ENCODE measurements at places on chromosomes 13 and 19.

- peak; percentile 62 for DNase-seq
Measured at GRCh38 chr13:30257468-30258099, 49.8 kb downstream of the KATNAL1 start.

GRCh38 chr13:109809216-109809932, 23.0 kb upstream of the IRS2 start:
- DNase-seq, result no peak

DNA sequence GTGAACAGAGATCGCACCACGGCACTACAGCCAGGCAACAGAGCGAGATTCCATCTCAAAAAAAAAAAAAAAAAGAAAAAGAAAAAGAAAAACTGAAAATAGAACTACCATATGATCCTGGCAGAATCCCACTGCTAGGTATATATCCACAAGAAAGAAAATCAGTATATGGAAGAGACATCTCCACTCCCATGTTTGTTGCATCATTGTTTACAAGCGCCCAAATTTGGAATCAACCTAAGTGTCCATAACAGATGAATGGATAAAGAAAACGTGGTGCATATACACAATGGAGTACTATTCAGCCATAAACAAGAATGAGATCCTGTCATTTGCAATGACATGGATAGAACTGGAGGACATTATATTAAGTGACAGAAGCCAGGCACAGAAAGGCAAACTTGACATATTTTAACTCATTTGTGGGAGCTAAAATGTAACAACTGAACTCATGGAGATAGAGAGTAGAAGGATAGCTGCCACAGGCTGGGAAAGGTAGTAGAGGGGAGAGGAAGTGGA, 26.1 kb downstream of the DYRK1B start:
- DNase-seq, result no peak

DNA sequence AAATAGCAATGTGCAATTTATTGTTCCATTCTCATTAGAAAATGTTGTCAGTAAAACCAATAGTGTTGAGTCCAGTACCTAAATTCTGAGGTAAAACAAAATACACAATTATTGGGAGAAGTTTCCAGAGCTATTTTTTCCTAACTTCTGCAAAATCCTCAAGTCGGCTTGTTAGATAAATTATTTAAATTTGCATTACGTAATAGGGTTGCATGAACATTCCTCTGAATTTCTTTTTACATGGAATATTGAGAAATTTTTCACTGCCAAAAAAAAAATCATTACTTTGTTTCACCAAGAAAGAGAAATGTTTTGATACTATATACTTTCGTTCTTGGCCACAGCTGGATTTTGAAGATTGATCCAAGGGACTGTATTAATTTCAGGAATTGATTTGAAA, 1.5 kb downstream of the ZNF507 start:
- no peak for DNase-seq

DNA sequence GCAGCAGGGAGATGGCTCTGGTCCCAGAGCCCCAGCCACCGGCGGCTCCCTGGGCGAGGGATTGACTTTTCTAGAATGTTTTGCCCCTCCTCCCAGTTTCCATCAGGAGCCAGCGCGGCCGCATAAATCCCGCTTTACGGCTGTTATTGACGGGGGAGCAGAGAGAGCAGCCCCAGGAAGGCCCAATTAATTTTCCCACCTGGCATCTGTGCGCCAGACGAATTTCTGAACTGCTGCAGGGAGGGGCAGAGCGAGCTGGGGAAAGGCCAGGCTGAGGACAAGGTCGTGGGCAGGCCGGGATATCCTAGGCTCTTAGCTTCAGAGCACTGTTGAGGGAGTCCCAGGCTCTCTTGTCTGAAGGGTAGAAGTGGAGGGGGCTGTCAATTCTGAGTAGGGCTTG, 24.7 kb downstream of the ZNRF4 start:
- DNase-seq, result no peak

DNA sequence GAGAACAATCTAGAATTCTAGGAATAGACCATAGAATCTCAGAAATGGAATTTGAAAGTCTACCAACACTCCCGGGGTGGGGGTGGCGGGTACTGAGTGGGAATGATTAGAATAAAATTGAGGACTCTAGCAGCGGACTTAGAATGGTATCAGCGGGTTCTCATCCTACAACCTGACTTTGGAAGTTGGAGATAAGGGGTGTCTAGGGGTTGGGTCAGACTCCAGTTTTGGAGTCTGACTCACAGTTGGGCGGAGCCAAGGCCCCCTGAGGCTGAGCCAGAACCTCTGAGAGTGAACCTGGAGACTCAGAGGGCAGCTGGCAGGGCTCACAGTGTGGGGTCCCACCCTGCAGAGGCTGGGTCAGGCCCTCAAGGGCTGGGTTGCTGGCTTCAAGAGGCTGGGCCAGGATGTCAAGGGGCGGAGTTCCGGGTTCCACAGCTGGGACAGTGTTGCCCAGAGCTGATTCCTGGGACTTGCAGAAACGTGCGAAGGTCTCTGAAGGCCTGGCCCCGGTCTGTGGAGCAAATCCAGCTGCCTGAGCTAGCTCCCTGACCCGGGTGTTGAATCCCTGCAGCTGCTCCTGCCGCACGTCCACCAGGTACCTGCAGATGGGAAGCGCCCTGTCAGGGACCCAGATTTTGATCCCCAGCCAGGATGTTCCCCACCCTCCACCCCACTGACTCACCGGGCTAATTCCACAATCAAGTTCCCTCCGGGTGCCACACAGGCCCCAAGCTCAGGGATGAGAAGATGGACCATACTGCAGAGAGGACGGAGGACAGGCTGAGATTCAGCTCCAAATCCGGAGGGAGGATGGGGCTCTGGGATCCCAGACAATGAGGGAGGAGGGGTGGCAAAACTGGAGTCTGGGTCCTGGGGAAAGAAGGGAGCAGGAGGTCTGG, 1.6 kb upstream of the TNNI3 start:
- DNase-seq, result no peak

GRCh38 chr19:30330266-30330665, 41.9 kb upstream of the ZNF536 start:
- DNase-seq, result no peak

DNA sequence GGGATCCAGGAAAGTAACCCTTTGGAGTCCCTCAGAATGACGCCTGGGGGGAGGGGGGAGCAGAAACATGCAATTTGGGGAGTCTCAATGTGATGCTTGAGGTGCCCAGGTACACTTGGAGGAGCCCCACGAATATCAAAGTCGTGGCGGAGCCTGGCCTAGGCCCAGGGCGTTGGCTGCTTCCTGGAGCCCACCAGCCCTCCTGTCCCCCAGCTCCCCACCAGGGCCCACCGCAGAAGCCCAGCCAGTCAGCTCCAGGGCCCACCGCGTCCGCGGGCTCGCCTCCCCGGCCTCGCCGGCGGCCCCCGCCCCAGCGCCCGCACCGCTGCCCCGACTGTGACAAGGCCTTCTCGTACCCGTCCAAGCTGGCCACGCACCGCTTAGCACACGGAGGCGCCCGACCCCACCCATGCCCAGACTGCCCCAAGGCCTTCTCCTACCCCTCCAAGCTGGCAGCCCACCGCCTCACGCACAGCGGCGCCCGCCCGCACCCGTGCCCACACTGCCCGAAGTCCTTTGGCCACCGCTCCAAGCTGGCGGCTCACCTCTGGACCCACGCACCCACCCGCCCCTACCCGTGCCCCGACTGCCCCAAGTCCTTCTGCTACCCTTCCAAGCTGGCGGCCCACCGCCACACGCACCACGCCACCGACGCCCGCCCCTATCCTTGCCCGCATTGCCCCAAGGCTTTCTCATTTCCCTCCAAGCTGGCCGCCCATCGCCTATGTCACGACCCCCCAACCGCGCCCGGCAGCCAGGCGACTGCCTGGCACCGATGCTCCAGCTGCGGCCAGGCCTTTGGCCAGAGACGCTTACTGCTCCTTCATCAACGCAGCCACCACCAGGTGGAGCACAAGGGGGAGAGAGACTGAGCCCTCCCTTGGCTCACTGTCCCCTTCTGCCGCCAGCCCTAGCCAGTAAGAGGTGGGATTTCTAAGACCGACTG, 2.1 kb downstream of the ZNF575 start:
- DNase-seq, result peak; percentile 74

- no peak for DNase-seq
Measured at GRCh38 chr19:18377026-18377425, 8.9 kb upstream of the GDF15 start.

- DNase-seq, result no peak
Measured at GRCh38 chr19:53007200-53007599, 6.5 kb upstream of the ERVV-1 start.

- DNase-seq, result no peak
Measured at GRCh38 chr19:6754136-6754535, 13.1 kb downstream of the SH2D3A start.

DNA sequence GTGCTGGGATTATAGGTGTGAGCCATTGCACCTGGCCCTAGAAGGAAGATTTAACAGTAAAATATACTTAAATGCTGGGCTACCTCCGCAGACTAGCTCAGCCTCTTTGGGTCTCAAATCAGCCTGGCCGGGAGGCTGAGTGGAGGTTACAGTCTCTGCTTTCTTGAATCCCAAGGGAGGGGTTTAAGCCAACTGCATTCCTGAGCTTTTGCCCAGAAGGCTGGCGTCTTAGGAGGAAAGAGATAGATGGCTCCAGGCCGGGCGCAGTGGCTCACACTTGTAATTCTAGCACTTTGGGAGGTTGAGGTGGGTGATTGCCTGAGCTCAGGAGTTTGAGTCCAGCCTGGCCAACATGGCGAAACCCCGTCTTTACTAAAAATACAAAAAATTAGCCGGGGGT, 623 bp upstream of the C5AR1 start:
- DNase-seq, result no peak

- peak; percentile 87 for DNase-seq
Measured at GRCh38 chr19:52922841-52923777, at the start of gene ZNF888. TSS of gene ZNF888 (minus strand) at chr19:52923428. CDS start at chr19:52917873, 5,555 bp downstream.

DNA sequence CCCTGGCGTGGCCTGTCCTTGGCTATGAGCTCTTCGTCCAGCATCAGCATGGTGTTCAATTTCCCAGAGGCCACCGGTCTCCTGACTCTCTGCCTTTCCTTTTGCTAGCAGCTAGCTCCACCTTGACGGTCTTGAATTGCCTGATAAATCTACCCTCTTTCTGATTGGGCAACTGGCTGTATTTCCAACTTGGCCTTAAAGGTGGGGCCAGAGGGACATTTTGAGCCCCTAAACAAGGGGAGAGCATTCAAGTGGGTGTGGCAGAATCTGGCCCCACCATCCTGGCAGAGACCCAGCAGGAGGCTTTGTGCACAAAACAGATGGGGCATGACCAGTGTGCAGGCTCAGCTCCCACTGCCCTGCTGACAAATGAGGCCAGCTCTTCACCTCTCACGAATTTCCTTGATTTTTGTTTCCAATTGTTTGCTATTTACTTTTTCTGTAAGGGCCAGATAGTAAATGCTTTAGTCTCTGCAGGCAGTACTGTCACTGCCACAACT, 148.9 kb upstream of the VSTM2B start:
- DNase-seq, result no peak

- no peak for DNase-seq
Measured at GRCh38 chr19:3381701-3382372, 15.5 kb downstream of the NFIC start.

DNA sequence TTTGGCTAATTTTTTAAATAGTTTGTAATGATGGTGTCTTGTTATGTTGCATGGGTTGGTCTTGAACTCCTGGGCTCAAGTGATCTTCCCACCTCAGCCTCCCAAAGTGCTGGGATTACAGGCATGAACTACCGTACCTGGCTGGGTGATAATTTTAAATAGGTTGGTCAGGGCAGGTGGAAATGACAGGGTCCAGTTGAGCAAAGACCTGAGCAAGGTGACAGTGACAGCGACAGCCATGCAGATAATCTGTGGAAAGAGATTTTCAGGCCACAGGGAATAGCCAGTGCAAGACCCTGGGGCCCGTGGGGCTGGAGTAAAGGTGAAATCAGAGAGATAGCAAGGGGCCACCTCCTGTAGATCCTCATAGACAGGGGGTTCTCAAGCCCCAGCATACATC, 3.5 kb downstream of the SPACA6 start:
- DNase-seq, result no peak

- peak; percentile 72 for DNase-seq
Measured at GRCh38 chr19:9075064-9075949, 11.6 kb upstream of the OR1M1 start.

DNA sequence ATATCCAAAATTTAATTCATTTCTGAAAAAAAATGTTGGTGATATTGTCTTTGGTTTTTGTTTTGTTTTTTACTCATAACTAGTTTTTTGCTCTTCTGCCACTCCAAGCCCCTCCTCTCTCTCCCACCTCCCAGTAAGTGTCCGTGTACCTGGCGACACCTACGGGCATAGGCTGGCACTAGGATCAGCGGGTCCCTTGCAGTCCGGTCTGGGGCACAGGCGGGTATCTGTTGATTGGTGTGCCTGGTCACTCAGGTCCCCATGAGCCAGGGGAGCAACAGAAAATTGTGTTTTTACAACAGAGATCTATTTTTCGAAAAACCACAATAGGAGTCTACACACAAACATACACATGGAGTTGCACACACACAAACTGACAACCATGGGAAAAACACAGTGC, 104.8 kb downstream of the ZIC5 start:
- DNase-seq, result no peak

GRCh38 chr19:2097886-2098327, 1.2 kb downstream of the IZUMO4 start:
- no peak for DNase-seq

GRCh38 chr13:50375792-50376191, 360.5 kb downstream of the KCNRG start:
- DNase-seq, result peak; percentile 63

DNA sequence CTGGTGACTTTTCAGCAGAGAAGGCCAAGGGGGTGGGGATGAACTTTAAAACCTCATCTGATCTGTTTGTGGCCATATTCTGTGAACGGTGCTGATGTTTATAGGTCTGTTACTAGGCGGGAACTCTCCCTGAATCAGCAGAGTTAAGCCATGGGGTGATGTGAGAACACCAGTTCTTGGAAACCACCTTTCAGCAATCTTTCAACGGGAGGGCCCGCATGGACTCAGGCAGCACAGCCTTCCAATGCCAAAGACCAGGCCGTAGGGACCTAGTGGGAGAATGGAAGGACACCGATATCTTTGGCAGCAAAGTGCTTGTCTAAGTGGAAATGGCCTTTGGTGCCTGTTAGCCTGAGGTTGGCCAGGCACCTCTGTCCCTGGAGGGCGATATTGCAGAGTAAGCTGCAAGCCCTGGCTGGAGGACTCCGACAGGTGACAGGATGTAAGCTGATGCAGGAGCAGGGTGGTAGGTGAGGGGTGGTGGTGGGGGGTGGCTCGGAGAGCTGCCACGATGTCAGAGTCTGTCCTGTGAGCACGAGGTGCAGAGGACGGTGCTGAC, 57.0 kb downstream of the ERCC5 start:
- DNase-seq, result no peak

GRCh38 chr19:40797963-40798682, 868 bp upstream of the EGLN2 start:
- peak; percentile 83 for DNase-seq

DNA sequence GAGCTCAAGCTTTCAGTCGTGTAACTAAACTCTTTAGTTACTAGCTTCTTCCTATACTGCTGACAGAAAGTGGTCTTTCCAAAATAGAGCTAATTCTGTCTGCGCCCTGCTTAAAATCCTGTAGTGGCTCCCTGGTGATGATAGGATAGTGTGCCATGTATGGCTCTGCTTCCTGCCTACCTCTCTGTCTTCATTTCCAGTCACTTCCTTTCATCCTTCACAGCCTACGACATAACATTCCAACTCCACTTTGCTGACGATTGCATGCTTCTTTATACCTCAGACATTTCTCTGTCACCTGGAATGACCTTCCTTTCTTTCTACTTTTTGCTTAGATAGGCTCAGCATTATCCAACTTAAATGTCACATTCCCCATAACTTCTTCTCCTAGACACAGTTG, 190.8 kb downstream of the MAB21L1 start:
- DNase-seq, result no peak

Measured in mesenchymal stem cell (in vitro differentiated cells and primary cell).